H1 (cell line): ENCODE measurements at places on chromosomes 16 and 17. TPM values are rescaled to one million over a fixed set of nuclear protein-coding genes. Genes with fewer than 3 reads are reported as not detected.
A peak's percentile ranks its signal among the peaks of the same experiment; 100 is the strongest.

GRCh38 chr17:41324180-41325075 lies 8.9 kb upstream of the KRTAP17-1 start:
- H3K36me3 ChIP-seq, result no peaks in the 10 kb centered on the region
- no peaks in the 10 kb centered on the region for H3K27me3 ChIP-seq
- no peak overlapping the region for H3K4me3 ChIP-seq

UNK gene
- 33.0 and 33.3 TPM in 2 replicates for total RNA-seq

- no peak overlapping the region for H3K27ac ChIP-seq
- no peaks in the 10 kb centered on the region for H3K4me1 ChIP-seq
- DNase-seq, result no peak
- no peaks in the 10 kb centered on the region; the same call in 1 of the 2 replicates for H3K36me3 ChIP-seq
- H3K27me3 ChIP-seq, result no peaks in the 10 kb centered on the region
Observed at GRCh38 chr16:14148016-14148415, 76.9 kb downstream of the MRTFB start.

CHST6 gene
- total RNA-seq, result 25.4 and 26.4 TPM in 2 replicates

GRCh38 chr17:16943032-16943352 lies 28.9 kb downstream of the TNFRSF13B start:
- no peaks in the 10 kb centered on the region for H3K36me3 ChIP-seq
- H3K27me3 ChIP-seq, result no peaks in the 10 kb centered on the region
- no peaks in the 10 kb centered on the region for H3K4me1 ChIP-seq
- DNase-seq, result no peak

RMI2 gene
- total RNA-seq, result 96.0 and 96.9 TPM in 2 replicates

- H3K27me3 ChIP-seq, result peaks cover 9% of the 10 kb centered on the region
- H3K4me3 ChIP-seq, result peak overlapping the region; percentile 37
- no peak for DNase-seq
Observed at GRCh38 chr16:67277999-67278772, 1.1 kb upstream of the PLEKHG4 start.

- H3K4me1 ChIP-seq, result no peaks in the 10 kb centered on the region
- no peak overlapping the region for H3K27ac ChIP-seq
- H3K4me3 ChIP-seq, result no peak overlapping the region
- no peaks in the 10 kb centered on the region for H3K36me3 ChIP-seq
Observed at GRCh38 chr16:27233731-27234130, 30.4 kb downstream of the KDM8 start.

DNA sequence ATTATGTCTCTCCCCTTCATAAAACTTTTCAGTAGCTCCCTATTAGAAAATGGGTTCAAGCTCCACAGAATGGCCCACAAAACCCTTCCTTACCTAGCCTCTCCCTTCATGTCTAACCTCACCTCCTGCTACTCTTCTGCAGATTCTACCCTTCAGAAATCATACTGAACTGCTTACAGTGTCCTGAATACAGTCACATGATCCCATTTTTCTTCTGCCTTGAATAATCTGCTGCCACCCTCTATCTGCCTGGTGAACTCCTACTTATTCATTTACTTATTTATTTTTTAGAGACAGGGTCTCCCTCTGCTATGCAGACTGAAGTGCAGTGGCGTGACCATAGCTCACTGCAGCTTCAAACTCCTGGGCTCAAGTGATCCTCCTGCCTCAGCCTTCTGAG lies 15.0 kb downstream of the LASP1NB start:
- no peak overlapping the region for H3K4me3 ChIP-seq
- no peaks in the 10 kb centered on the region for H3K4me1 ChIP-seq
- no peaks in the 10 kb centered on the region for H3K36me3 ChIP-seq
- no peak for DNase-seq
- no peak overlapping the region for H3K27ac ChIP-seq
- no peaks in the 10 kb centered on the region for H3K27me3 ChIP-seq

DNA sequence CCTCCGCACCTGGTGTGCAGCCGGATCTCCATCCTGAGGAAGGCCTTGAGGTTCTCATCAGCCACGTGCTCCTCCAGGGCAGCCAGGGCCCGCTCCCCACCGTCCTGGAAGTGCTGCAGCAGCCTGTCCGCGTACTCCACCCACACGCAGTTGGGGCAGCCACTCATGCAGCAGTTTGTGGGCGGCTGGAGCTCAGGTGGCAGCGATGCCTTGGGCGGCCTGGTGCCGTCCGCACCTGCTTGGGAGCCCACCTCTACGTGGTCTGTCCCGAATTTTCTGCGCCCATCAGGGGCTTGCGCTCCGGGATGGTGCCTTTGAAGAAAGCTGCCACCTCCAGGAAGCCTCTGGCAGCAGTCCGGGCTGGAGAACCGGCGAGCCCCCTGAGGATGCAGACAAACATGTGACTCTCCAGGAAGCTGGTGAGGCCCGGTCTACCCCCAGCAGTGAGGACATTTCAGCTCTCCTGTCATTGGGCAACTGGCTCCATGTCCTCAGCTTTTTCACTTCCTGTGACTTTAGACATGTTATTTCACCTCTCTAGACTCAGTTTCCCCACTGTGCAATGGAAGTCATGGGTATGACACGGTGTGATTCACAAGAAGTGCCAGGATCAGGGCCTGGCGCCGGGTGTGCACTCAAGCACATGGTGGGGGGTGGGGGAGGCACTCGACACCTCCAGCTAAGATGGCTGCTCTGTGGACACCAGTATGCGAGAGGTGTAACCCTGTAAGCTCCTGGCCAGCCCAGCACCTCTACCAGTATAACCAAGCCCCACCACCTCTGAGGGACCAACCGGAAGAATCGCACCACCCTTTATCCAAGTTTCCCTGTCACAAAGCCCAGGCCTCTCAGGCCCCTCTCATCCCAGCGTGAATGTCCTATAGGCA lies 957 bp downstream of the OXLD1 start:
- no peaks in the 10 kb centered on the region for H3K27me3 ChIP-seq
- H3K4me1 ChIP-seq, result peaks cover 3% of the 10 kb centered on the region
- H3K4me3 ChIP-seq, result peak overlapping the region; percentile 88

- H3K4me1 ChIP-seq, result peaks cover 2% of the 10 kb centered on the region
- no peaks in the 10 kb centered on the region for H3K36me3 ChIP-seq
- no peak for DNase-seq
- no peaks in the 10 kb centered on the region for H3K27me3 ChIP-seq
Observed at GRCh38 chr16:23917621-23918020, 81.8 kb downstream of the PRKCB start.

SULT1A2 gene
- total RNA-seq, result 0.23 and 0.35 TPM in 2 replicates

DNA sequence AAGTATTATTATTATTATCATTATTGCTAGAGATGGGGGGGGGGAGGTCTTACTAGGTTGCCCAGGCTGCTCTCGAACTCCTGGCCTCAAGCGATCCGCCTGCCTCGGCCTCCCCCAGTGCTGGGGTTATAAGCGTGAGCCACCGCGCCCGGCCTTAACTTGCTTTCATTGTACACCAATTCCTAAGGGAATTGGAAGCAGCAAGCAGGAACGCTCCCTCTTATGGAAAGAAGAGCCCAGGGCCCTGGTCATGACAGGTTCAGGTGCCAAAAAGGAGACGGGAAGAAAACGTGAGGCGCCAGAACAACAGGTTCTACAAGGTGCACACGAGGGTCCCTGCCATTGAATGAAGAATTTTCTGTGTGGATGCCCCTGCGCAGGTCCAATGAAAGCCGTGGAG lies 540 bp upstream of the RPL38 start:
- H3K27ac ChIP-seq, result no peak overlapping the region
- peaks cover 12% of the 10 kb centered on the region; the same call in 1 of the 2 replicates for H3K27me3 ChIP-seq
- no peak for DNase-seq
- H3K36me3 ChIP-seq, result peaks cover 38% of the 10 kb centered on the region
- H3K4me3 ChIP-seq, result no peak overlapping the region; the same call in 1 of the 2 replicates
- H3K4me1 ChIP-seq, result peaks cover 7% of the 10 kb centered on the region

- H3K4me3 ChIP-seq, result no peak overlapping the region
- no peak overlapping the region for H3K27ac ChIP-seq
- no peaks in the 10 kb centered on the region for H3K4me1 ChIP-seq
- no peak for DNase-seq
Observed at GRCh38 chr17:83026311-83026811, 53.0 kb upstream of the METRNL start.

DNA sequence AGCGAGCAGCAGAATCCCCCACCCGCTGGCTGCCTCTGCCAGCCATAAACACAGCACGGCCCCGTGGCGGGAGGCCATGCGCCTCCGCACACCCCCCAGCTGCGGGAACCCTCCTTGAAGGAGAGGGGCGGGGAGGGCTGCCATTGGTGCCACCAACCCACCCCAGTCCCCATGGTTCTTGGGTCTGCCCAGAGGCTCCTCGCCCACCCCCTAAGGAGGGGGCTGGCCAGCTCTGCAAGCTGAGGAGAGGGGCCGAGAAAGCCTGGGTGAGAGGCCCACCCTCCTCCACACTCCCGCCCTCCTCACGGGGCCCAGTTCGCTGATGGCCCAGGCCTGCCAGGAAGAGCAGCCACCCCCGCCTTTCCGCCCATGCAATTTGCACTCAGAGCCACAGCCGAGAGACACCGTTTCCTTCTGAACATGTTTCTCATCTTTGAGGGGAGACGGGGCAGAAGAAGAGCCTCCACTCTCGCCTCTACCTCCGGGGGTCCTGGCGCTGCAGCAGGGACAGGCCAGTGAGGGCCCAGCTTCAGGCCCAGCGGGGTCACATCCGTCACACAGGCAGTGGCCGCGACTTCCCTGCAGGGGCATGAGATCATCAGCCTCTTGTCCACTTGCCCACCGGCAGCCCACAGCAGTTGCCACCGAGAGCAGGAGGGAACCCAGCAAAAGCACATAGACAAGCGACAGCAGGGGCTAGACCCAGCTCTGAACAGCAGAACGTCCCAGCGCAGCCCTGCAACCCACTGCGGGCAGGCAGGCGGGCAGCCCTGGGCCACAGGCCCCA lies 23.0 kb downstream of the KATNB1 start:
- no peak for DNase-seq
- no peak overlapping the region for H3K27ac ChIP-seq
- H3K4me1 ChIP-seq, result peaks cover 2% of the 10 kb centered on the region
- H3K36me3 ChIP-seq, result no peaks in the 10 kb centered on the region; the same call in 1 of the 2 replicates
- H3K27me3 ChIP-seq, result no peaks in the 10 kb centered on the region
- no peak overlapping the region for H3K4me3 ChIP-seq

DNA sequence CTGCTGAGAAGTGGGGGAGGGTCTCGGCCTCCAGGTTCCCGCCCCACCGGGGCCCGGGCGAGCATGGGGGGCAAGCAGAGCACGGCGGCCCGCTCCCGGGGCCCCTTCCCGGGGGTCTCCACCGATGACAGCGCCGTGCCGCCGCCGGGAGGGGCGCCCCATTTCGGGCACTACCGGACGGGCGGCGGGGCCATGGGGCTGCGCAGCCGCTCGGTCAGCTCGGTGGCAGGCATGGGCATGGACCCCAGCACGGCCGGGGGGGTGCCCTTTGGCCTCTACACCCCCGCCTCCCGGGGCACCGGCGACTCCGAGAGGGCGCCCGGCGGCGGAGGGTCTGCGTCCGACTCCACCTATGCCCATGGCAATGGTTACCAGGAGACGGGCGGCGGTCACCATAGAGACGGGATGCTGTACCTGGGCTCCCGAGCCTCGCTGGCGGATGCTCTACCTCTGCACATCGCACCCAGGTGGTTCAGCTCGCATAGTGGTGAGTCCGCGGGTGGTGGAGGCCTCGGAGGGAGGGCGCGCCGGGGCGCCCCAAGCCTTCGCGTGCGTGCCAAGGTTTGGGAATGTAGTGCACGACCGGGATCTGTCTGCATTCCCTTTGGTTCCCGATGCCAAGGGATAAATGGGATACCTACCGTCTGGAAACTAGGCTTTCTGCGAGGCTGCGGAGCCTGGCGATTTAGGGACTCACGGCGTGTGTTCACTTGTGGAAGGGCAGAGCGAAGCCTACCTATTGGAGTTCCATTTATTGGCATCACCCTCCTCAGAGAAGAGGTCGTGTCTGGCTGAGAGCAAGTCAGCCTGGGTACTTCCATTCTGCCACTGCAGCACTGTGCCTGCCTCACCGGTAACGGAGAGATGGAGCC lies 1.0 kb downstream of the ZNRF1 start:
- H3K36me3 ChIP-seq, result no peaks in the 10 kb centered on the region
- peak; percentile 85 for DNase-seq
- no peak overlapping the region for H3K27ac ChIP-seq
- H3K4me1 ChIP-seq, result peaks cover 9% of the 10 kb centered on the region
- H3K4me3 ChIP-seq, result peak overlapping the region; percentile 79

ZFP3 gene
- 0.15 and 0.17 TPM in 2 replicates for total RNA-seq

DNA sequence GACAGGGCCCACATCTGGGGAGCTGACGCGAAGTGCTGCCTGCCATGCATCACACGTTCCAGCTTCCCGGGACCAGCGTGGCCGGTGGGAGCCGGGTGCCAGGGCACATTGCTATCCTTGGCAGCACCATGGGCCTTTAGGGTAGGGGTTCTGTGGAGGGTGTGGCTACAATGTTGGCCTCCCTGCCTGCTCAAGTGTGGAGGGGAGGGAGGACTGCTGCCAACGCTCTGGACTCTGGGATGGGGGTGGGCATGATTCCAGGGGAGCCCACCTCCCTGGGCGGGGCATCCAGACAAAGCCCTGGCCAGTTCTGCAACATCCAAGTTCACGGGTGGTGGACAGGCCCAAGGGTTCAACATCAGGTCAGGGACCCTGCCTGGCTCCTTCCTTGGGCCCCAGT lies 13.9 kb downstream of the GRB7 start:
- H3K27me3 ChIP-seq, result 0 out of 2 replicates have a peak, but pooled peaks cover 2% of the 10 kb centered on the region
- no peak overlapping the region for H3K4me3 ChIP-seq
- no peak for DNase-seq

DNA sequence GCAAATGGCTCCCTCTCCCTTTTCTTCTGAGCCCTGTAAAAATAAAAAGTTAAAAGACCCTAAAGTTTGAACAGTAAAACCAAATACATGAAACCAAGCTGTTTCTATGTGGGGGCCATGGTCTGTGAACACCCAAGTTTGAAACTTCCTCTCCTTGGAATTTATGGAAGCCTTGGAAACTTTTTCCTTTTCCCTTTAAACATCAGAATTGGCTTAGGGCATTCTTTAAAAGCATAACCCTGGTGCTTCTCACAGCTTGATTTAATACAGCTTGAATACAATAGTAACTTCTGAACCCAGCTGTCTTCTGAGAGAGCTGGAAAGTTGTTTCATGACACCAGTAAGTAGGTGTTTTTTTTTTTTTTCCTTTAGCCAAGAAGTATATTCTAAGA lies 26.5 kb downstream of the NKD1 start:
- no peaks in the 10 kb centered on the region; the same call in 1 of the 2 replicates for H3K27me3 ChIP-seq
- H3K4me3 ChIP-seq, result no peak overlapping the region
- no peak for DNase-seq
- H3K36me3 ChIP-seq, result no peaks in the 10 kb centered on the region
- H3K4me1 ChIP-seq, result peaks cover 5% of the 10 kb centered on the region; the same call in 1 of the 2 replicates
- H3K27ac ChIP-seq, result no peak overlapping the region
